Muscle of back (tissue), 13 donors: ENCODE measurements at places on chromosomes 5 and 9. TPM values are rescaled to one million over a fixed set of nuclear protein-coding genes. Genes with fewer than 3 reads are reported as not detected.

- no peak for DNase-seq
These were observed 309.3 kb upstream of the SEMA6A start for GRCh38 chr5:116883875-116884274.

DNA sequence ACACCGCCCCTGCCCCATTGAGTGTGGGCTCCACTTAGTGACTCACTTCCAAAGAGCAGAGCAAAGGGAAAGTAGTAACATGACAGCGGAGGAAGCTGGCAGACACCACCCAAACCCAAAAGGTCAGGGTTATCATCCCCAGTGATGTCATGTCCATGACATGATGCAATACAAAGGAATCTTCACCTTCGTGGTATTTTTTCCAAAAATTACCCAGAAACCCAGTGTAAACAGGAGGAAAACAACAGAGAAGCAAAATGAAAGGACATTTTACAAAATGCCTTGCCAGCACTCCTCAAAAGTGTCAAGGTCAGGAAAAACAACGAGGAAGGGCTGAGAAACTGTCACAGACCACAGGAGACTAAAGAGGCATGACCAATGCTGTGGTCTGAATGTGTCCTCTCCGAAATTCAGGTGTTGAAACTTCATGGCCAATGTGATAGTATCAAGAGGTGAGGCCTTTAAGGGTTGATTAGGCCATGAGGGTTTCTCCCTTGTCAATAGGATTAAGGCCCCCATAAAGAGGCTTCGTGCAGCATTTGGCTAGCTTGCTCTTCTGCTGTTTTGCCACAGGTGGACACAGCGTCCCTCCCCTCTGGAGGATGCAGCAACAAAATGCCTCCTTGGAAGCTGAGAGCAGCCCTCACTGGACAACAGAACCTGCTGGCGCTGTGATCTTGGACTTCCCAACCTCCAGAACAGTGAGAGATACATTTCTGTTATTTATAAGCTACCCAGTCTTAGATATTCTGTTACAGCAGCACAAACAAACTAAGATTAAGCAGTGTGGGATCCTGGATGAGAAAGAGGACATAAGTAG is 30.5 kb upstream of the MED10 start:
- DNase-seq: no peak

DNA sequence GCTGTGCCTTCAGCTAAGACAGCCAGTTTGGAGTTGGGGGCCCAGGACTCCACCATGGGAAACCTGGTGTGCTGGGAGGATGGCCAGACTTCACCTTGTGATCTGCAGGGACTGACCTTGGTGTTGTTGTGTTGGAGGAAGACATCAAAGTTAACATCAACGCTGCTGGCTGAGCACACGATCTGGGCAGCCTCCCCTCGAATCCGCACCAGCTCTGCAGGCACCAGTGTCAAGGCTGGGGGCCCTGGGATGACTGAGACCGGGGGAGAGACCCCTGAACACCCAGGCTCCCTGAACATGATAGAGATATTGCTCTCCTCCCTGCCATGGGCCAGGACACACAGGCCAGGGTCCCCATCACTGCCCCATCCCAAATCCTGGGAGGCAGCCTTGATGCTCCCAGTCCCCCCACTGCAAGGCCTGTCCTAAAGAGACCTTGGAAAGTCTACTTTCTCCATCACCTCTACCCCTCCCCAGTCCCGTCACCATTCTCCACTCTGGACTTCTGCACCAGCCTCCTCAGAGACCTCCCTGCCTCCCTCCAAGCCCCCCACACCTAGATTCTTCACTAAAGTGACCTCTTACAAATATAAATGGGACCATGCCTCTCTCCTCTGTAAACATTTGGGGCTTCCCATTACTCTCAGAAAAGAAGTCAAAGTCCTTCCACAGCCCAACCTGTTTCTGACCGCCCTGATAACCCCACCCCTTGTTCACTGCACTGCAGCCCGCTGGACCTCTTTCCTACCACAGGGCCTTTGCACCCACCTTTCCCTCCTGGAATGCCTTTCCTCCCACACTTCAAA is 8.2 kb downstream of the CSF1R start:
- no peak for DNase-seq

- DNase-seq: no peak
These were observed 24.1 kb downstream of the TENT4A start for GRCh38 chr5:6737043-6737941.

The BTNL3 gene
- polyA plus RNA-seq: not detected

The PTPRD gene
- polyA plus RNA-seq: 51.8 TPM

The RASGEF1C gene
- 2.2 TPM for polyA plus RNA-seq

- DNase-seq: no peak
These were observed 30.6 kb upstream of the IL7R start for GRCh38 chr5:35826056-35826455.

DNA sequence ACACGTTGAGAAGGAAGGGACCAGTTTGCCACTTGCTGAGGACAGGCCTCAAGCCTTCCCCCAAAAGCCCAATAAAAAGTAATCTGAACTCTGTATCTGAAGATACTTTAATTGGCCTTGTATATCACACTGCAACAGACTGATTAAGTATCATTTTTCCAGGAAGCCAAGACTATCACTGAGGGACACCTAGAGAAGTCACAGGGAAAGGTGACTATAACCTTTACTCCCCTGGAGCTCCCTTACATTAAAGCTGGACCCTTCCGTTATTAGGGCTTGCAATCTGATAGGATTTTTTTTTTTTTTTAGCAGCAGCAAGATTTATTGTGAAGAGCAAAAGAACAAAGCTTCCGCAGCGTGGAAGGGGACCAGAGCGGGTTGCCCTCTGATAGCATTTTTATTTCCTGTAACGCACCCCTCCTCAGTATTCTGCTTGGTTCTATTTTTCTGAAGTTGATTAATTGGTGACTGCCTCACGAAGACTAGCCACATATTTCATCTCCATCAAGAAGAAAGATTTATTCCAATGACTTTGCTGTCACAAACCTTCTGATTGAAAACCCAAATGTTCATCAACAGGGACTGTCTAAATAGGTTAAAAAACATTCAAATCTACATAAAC is 2.7 kb downstream of the CDC14B start:
- no peak for DNase-seq

The CRHBP gene
- 0.59 TPM for polyA plus RNA-seq

The PTPN3 gene
- polyA plus RNA-seq: 3.0 TPM
